ENCODE measurements at places on chromosomes 5 and 9.
A peak's percentile ranks its signal among the peaks of the same experiment; 100 is the strongest.

DNA sequence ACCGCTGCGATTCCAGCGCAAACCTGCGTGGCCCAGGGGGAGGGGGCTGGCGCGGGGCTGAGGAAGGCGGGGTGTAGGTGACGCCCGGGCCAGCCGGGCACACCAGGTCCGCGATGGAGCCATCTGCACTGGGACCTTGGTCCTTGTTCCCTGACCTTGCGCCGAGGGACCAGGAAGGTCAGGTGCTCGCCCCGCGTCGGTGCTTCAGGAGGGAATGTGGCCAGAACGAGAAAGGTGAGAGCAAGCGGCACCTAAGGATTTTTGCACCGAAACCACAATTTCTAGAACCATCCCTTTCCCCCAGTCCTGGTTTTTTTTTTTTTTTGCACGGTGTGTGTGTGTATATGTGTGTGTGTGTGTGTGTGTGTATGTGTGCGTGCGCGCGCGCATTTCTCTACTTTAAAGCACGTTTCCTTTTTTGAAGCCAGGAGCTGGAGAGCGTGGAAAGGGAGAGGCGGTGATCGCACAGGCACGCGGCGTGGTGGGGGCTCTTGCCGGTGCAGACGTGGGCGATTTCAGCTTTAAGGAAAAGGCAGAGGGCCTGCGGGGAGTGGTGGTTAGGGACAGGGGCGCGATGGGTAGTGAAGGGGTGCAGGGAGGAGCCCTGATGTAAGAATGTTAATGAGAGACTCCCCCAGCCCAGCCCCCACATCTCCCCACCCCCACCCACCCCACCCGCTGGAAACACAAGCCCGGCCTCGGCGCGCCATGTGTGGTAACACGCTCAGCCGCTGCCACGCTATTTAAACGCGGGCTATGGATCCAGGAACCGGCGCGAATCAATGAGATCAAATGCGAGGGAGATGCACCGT, at the start of gene NPR3:
Gene NPR3 (plus strand): TSS at position 772 of the 812 bp plus-strand sequence. CDS start 456 bp downstream, outside the sequence.
- no peak for DNase-seq

GRCh38 chr9:89980600-89980999, 375.8 kb downstream of the GADD45G start:
- DNase-seq, result no peak

DNA sequence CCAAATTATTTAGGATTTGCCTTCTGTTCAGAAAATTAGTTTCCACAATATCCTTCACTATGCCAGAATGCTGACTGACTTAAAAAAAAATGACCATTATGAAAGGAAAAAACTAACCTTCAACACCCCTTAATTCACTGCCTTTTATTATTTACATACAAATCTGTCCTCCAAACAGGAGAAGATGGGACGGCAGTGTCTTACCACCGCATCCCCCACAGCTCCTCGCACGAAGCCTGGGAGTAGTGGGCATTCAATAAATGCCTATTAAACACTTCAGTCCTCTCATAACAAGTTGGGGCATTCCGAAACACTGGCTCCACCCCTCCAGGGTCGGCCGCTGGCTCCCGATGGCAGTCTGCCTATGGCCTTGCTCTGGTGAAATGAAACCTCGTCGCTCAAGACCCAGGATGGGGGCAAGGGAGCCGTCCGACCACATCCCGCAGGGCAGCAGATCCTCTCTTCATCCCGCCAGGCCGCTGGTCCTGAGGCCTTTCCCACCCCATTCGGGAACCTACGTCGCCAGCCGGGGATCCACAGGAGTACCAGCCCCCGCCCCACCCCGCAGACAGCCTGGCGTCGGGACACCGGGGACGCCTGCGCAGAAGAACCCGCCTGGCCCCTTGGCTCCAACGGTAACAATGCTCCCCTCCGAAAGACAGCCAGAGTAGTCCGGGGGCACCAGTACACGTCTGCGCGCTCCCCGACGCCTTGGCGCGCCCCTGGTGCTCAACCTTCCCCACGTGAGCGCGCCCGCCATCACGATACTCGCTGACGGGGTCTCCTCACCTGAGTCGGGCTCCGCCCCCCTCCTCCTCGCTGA, 613 bp downstream of the ZBTB5 start:
- peak; percentile 74 for DNase-seq

GRCh38 chr9:124372038-124372437, 43.2 kb downstream of the PSMB7 start:
- no peak for DNase-seq

- peak; percentile 1 for DNase-seq
Observed at GRCh38 chr5:56649569-56649968, 165.8 kb upstream of the MAP3K1 start.

DNA sequence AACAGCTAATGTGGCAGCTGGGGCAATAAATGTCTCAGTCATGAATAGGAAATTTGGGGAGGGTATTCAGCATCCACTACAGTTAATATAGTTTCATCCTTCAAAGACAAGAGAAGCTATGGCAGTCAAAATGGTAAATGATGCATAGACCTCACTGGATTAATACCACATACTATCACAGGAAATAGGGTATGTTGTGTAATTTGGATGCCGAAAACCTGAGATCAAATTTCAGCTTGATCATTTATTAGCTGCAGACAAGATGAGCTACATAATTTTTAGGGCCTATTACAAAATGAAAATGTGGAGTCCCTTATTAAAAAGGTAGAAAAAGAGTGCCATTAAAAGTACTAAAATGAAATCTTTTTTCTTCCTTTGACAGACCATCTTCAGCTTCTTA, 112.6 kb upstream of the MTAP start:
- no peak for DNase-seq

- peak; percentile 92 for DNase-seq
Observed at GRCh38 chr5:181241393-181241975, 2.2 kb downstream of the RACK1 start.

GRCh38 chr9:130172858-130173665, 858 bp downstream of the NCS1 start:
- no peak for DNase-seq

DNA sequence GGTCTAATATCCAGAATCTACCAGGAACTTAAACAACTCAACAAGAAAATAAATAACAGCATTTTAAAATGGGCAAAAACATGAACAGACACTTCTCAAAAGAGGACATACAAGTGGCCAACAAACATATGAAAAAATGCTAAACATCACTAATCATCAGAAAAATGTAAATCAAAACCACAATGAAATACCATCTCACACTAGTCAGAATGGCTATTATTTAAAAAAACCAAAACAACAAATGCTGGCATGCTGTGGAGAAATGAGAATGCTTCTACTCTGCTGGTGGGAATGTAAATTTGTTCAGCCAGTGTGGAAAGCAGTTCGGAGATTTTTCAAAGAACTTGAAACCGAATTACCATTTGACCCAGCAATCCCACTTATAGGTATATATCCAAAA, 63.1 kb downstream of the ADAMTS6 start:
- no peak for DNase-seq

- no peak for DNase-seq
Observed at GRCh38 chr5:165360366-165360765, 1854.9 kb downstream of the MAT2B start.

- no peak for DNase-seq
Observed at GRCh38 chr9:99052815-99053715, 51.8 kb upstream of the TGFBR1 start.

- no peak for DNase-seq
Observed at GRCh38 chr5:39876146-39876545, 451.4 kb upstream of the DAB2 start.

GRCh38 chr9:124709292-124709690, 61.8 kb downstream of the NR6A1 start:
- no peak for DNase-seq

GRCh38 chr9:85527331-85528020, 214.3 kb downstream of the AGTPBP1 start:
- DNase-seq, result peak; percentile 79

- no peak for DNase-seq
Observed at GRCh38 chr9:112120439-112120925, 54.6 kb downstream of the SUSD1 start.

DNA sequence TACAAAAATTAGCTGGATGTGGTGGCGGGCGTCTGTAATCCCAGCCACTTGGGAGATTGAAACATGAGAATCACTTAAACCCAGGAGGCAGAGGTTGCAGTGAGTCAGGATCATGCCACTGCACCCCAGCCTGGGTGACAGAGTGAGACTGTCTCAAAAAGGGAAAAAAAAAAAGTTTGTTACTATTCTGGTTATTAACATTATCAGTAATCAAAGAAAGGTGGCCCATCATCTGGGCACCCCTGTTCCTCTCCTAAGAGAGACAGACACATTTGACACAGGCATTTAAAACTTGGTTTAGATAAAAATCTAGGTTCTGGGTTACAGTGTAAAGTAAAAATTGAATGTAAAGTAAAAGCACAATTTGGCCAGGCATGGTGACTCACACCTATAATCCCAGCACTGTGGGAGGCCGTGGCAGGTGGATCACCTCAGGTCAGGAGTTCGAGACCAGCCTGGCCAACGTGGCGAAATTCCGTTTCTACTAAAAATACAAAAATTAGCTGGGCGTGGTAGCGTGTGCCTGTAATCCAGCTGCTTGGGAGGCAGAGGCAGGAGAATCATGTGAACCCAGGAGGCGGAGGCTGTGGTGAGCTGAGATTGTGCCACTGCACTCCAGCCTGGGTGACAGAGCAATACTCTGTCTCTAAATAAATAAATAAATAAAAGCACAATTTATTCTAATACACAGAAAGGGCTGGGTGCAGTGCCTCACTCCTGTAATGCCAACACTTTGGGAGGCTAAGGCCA, 16.7 kb upstream of the PHYHD1 start:
- no peak for DNase-seq

GRCh38 chr5:80076131-80077050, 41.2 kb downstream of the THBS4 start:
- no peak for DNase-seq

DNA sequence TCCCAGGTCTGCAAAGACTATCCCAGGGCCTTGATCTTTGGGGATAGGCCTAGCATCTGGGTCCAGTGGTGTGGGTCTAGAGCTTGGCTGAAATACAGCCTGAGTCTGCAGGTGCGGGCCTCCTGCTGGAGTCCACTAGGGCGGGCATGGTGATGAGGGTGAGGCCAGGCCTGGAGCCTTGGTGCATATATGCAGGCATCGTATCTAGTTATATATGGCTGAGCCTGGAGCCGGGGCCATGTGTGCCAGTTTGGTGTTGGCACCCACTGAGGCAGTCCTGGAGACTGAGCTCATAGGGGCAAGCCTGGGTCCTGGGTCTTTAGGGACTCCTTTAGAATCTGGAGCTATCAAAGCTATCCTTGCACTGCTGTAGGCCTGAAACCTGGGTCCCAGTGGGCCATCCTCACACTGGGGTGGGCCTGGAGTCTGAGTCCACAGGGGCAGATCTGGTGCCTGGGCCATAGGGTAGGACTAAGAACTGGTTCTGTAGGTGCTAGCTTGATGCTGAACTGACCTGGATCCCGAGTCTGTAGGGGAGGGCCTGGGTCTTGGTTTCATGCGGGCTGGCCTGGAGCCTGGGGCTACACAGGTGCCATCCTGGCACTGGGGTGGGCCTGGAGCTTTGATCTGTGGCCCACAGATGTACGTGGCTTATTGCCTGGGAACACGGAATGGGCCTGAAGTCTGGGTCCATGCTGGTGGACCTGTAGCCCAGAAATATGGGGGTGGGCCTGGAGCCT, 346.5 kb upstream of the MEF2C start:
- no peak for DNase-seq

DNA sequence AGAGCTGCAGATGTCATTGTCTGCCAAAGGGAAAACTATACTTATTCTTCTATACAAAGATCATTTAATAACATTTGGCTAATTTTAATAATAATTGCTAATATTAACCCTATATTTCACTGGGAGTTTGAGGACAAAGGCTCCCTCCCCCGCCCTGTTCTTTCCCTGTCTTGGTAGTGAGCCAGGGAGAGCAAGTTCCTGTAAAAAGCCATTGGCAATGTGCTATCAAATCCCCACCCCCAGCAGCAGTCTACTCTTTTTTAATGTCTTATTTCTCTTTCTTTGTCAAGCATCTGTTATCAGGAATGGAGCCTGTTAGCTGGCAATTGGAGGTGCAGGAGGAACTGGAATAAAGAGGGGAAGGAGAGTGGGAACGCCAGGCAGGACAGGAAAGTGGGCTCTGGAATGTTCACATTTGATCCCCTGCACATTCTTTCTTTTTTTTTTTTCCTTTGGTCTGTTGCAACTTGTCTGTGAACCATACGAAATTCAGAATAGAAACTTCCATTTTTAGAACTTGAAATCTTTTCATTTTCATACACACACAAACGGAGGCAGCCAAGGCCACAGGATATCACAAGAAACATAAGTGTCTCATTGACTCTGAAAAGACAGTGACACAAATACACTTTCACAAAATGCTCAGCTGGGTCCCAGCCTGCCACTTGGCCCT, 664.8 kb upstream of the ZNF608 start:
- peak; percentile 47 for DNase-seq

GRCh38 chr9:132572921-132573320, 9.5 kb upstream of the BARHL1 start:
- DNase-seq, result no peak

- no peak for DNase-seq
Observed at GRCh38 chr5:2575292-2575691, 176.2 kb downstream of the IRX2 start.

GRCh38 chr9:84383178-84383577, 42.6 kb upstream of the SLC28A3 start:
- DNase-seq, result no peak

DNA sequence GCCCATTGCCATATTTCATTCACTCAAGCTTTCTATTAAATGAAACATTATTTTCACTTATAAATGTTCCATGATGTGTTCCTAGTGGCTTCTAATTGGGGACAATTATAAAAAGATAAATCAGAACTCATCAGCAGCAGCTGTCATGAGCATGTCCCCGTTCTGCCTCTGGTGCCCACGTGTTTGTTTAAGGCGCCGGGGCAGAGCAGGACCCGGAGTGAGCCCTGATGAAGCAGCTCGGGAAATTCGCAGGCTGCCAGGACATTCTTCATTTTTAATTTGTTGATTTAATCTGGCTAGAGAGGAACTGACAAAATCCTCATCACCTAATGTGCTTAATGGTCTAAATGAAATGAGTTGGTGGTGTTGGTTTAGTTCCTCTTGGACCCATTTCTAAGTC, 475.0 kb downstream of the CTNND2 start:
- no peak for DNase-seq

DNA sequence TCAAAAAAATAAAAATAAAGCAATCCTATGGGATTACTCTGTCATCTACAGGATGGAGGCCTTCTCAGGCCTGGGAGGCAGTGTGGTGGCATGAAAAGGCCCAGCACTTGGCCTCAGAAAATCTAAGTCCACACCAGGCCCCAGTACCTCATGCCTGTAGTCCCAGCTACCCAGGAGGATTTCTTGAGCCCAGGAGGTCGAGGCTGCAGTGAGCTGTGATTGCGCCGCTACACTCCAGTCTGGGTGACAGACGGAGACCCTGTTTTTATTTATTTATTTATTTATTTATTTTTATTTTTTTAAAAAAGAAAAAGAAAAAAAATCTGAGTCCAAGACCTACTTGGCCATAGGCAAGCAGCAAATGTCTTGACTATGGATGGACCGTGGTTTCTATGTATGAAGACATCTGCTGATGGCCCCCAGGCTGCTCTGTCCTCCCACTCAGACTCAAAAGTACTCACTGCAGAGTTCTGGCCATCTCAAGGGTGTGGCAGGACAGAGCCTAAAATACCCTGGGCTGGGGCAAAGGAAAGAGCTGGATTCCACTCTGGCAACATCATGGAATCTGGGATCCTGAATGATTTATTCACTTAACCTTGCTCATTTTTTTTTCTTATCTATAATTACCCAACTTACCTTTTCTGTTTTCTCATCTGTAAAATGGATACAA, 55.0 kb downstream of the ARHGEF37 start:
- DNase-seq, result no peak

- DNase-seq, result no peak
Observed at GRCh38 chr9:34558919-34559623, 30.5 kb downstream of the CNTFR start.

Measured in kidney capillary endothelial cell (primary cell).